ENCODE measurements at places on chromosomes 13 and 19.

- DNase-seq: no peak
Measured at GRCh38 chr13:76466043-76466442, 420.2 kb downstream of the KCTD12 start.

GRCh38 chr19:18131841-18132596, 20.9 kb upstream of the PIK3R2 start:
- DNase-seq: peak; percentile 84

DNA sequence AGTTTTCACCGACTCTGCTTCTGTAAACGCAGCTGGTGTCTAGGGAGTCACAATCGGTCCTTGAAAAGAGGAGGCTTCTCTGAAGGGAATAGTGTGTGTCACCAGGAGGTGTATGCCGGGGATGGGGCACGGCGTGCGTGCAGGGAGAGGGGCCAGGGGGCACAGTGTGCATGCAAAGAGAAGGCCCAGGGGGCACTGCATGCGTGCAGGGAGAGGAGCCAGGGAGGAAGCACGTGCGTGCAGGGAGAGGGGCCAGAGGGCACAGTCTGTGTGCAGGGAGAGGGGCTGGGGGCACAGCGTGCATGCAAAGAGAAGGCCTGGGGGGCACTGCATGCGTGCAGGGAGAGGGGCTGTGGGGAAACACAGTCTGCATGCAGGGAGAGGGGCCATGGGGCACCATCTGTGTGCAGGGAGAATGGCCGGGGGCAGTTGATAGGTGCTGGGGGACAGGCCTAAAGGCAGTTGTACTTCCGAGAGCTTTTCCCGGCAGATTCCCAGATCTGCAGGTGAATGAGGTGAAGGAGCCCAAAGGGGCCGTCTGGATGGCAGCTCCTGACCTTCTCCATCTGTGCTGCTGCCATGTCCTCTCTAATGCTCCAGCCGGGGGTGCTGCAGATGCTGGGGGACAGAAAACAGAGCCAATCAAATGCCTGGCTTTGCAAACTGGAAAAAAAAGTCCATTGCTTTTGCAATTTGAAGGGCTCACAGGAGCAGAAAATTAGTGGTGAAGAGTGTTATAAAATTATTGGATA, 36.4 kb downstream of the ATP11A start:
- no peak for DNase-seq

DNA sequence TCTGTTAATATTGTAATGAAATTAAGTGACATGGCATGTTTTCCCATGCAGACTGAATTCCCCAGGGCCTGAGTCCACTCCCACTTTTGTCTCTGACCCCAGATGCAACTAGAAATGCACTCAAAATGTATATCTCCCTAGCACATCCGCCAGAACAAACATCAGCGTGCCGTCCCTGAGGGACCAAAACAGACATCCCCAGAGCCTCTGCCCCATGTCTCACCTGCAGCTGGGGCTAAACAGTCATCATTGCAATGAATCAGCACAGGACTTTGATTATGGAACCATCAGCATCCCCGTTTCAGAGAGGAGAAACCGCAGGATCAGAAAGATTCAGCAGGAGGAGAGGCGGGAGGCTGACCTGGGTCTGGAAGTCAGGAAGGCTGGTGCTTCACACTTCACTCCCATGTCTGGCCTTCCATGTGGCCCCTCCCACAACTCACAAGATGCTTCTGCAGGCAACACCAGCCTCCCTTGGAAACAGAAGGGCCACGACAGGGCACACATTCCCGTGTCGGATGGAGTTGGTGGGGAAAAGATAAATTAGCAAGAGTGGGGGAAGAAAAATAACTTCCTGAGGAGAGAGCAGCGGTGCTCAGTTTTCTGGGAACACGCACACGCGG, 130.6 kb upstream of the VSTM2B start:
- no peak for DNase-seq

DNA sequence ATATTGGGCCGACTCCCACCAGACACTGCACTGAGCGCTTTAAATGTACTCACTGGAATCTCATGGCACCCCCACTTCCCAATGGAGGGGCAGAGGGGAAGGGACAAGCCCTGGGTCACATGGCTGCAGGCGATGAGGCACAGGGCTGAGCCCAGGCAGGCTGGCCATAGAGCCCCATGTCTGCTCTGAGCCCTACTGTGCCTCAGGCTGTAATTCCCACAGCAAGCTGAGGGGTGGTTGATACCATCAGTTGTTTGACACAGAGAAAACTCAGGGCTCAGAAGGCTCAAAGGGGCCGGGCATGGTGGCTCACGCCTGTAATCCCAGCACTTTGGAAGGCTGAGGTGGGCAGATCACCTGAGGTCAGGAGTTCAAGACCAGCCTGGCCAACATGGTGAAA, 25.1 kb downstream of the RFX1 start:
- no peak for DNase-seq

GRCh38 chr13:97124915-97125809, 97.0 kb upstream of the MBNL2 start:
- DNase-seq: peak; percentile 15

DNA sequence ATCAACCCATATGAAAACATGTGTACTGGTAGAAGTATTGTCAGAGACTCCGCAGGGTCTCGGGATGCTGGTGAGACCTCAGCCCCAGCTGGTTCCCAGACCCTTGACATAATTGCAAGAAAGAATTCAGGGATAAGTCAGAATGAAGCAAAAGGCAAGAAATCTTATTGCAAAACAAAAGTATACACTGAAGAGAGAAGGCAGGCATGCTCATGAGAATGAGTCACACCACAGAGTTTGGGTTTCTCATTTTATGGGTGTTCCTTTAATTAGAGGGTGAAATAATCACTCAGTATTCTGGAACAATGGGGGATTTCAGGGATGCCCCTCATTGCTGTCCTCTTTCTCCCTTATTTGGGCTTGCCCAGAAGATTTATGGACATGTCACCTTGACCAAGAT, 1423.8 kb upstream of the MIR17HG start:
- DNase-seq: no peak

- no peak for DNase-seq
Measured at GRCh38 chr13:100115693-100116254, 26.9 kb downstream of the PCCA start.

DNA sequence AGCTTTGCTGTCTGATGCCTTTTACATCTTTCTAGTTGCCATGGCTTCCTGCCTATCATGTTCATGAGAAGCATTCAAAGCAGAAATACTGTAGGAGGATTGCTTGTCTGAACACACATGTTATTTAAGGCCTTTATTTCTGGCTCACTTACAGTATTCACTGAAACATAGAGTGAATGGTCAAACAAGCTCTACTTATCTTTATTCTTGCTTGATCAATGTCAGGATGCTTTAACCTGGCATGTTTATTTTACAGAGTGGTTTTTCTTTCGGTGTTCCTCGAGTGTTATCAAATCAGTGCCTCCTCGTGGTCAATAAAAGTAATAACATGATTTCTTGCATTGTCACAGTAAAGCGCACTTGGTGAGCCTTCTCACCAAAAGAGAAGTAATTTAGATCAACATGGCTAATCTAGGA, 73.5 kb upstream of the PCDH17 start:
- DNase-seq: no peak

GRCh38 chr13:75418997-75419396, 63.0 kb downstream of the TBC1D4 start:
- DNase-seq: no peak

GRCh38 chr19:7622933-7623685, 6.2 kb downstream of the XAB2 start:
- DNase-seq: peak; percentile 72
